Activated T-helper 2 cell treated with anti-CD3 and anti-CD28 coated beads, Interferon-gamma antibody, Interleukin-2, Interleukin-4, amounts not matched to agents 10 μg/mL and 5 μg/mL and 100 μg/mL, durations not matched to agents 14 hours and 24 hours and 36 hours (primary cell): ENCODE measurements at places on chromosomes 2 and 18. TPM values are rescaled to one million over a fixed set of nuclear protein-coding genes. Genes with fewer than 3 reads are reported as not detected.

The ATF2 gene
- 64.0 and 65.9 TPM in 2 replicates for total RNA-seq

GRCh38 chr2:140747665-140748064, 1383.2 kb downstream of the LRP1B start:
- no peak for DNase-seq

DNA sequence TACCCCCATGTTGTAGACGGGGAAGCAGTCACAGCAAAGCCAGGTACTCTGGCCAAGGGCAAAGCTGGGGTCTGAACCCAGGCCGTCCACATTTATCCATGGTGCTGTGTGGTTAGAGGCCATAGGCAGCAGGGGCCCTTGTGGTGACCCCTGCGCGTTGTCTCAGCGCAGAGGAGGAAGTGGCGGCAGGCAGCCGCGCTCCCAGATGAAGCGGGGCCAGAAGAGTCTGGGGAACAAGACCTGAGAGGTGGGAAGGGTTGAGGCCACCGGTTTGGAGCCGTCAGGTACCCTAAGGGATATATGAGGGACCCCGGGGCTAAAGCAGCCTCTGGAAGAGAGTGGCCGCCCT, 770 bp downstream of the ZNF396 start:
- DNase-seq, result no peak

The IL1R1 gene
- total RNA-seq, result 0.48 and 0.52 TPM in 2 replicates

DNA sequence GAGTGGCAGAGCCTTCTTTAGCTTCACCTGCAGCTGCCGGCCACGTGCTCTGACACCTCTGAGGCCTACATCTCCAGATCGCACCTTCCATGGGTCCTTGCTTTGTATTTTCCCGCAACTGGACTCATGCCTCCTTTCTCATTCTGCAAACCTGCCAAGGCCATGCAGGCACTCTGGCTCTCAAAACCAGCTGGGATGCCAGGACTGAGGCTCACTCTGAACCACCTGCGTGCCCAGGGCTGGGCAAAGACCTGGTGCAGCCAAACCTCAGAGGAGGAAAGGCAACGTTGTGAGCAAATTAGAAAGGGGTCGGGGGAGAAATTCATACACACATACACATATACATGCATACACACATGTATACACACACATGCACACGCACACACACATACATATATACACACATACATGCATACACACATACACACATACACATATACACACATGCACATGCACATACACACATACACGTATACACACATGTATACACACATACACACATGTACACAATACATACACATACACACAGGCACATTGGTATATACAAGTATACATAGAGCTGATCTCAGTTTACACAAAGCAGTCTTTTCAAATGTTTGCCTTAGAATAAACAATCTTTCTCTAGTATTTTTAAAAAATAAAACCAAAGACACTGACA, 125.2 kb downstream of the RTP5 start:
- DNase-seq, result no peak

DNA sequence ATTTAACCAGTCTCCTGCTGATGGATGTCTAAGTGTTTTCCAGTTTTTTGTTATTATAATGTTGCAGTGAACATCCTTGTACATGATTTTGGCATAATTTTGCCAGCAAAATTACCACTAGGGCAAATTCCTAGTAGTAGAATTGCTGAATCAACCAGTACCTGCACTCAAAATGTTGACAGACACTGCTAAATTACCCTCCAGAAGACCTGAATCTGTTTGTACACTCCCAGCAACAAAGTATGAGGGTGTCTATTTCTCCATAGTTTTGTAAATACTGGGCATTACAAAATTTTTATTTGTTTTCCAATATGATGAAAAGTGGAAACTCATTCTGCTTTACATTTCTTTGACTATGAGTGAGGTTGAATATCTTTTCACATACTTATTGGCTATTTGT, 11.2 kb upstream of the MAT2A start:
- DNase-seq, result no peak

DNA sequence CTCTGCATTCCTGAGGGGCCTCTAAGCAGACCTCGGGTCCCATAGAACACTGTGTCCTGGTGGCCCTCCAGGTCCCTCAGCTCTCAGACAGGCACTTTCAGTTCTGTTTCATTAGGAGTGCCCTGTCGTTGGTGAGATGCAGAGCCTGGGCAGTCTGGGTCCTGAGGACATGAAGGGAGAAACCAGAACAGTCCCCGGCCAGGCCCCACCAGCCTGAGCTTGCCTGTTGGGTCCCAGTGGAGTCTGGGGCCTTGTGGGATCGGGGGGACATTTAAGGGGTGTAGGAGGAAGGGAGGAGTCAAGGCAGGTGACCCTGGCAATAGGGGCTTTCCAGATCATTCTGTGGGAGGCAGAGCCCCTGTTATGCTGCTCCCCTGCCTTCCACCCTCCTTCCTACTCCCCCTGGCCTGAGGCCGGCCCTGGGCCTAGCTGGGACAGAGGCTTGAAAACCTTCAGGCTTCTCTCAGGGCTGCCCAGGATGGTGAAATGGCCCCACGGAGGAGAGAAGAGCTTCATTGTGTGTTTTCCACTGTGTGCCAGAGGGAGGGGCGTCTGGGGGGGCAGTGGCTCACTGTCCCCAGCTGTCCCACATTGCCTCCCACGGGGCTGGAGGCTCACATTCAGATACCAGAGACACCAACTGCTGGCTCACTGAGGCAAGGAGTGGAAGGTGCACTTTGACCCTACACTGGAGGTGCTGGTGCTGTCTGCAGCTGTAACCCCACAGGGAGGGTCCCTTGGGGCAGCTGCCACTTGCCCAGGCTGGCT, 26.6 kb upstream of the CATIP start:
- DNase-seq, result no peak

The UGT1A3 gene
- not detected in 2 replicates for total RNA-seq

- DNase-seq, result no peak
Observed at GRCh38 chr2:112572005-112572404, 12.4 kb upstream of the CHCHD5 start.

- no peak for DNase-seq
Observed at GRCh38 chr18:11946756-11947155, 34.6 kb upstream of the IMPA2 start.

The EGR4 gene
- 0.46 and 0.53 TPM in 2 replicates for total RNA-seq

The CNDP1 gene
- total RNA-seq, result 0.09 TPM in 2 replicates

DNA sequence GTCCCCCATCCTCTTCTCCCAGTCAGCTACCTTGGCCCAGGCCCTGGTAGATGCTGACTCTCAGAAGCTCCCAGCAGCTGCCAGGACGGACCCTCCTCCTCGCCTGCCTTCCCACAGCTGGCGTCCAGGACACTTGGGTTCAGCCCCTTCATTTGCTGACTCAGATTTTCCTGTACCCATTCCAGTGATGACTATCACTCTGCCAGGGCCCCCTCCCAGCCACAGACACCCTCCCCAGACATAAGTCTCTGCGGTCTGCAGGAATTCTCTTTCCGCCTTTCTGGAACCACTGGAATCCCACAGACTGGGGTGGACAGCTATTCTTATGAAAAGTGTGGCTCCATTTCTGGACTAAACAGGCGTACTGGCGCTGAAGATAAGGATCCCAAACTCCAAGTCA, 260.3 kb upstream of the EPAS1 start:
- no peak for DNase-seq

DNA sequence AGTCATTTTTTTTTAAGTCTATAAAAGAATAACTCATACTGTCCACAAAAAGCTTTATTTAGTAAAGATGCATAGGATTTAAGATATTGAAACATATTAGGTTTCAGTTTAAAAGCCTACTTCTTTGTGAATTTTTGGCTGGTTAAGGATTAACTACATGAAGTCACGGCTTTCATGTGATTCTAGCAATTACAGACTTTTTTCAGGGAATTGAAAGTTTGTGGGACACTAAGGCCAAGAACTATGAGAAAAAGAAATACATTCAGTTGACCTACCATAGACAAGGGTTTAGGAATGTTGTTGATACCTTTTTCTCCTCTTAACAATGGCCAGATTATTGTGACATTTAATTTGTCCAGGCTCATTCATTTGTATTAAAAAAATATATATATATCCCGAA, 109.3 kb downstream of the MEIS1 start:
- DNase-seq, result no peak

- no peak for DNase-seq
Observed at GRCh38 chr2:201122276-201122675, 6.3 kb downstream of the CFLAR start.

DNA sequence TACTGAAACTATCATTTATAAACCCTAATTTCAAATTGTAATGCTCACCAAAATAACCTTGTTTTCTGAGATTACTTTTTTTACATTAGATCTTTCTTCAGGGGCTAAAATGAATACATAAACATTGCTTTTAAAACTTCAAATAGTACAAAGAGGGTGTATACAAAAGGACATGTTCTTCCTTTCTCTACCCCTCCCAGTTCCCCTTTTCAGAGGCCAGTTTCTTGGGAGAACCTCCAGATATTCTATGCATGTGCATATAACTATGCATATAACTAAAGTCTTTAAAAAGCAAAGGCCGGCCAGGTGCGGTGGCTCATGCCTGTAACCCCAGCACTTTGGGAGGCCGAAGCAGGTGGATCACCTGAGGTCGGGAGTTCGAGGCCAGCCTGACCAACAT, 10.6 kb upstream of the FAM117B start:
- DNase-seq, result no peak

GRCh38 chr2:36294316-36294721, 61.3 kb upstream of the CRIM1 start:
- no peak for DNase-seq

DNA sequence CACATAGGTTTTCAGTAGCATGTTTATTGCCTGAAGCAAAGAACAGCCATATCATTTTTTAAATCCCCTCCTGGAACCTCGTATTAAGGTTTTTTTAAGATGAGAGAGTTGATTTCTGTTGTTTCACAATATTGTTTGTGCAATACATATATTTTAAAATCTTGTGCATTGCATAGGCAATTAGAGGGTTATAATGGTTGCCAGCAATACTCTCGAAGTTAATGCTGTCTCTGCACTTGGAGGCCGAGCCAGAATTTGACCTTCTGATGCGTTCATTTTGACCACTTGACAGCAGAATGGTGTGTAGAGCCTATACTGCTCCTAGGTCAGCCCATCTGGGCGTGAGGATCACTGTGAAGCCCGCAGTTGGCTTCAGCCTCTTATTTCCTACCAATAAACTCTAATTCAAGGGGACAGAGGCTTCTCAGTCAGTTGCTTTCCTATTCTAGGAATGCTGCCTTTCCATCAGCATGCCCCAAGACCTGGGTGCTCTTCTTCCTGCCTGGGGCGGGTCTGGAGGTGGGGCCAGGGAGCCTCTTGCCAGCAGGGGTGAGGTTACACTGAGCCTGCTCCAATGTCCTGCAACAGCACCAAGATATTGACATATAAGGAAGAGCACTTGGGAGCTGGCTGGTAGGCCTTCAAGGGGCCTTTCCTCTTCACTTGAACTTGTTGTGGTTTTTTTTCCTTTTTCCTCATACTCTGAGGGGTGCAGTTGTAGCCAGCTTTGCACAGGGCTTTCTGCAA, 91.4 kb upstream of the BCL2L11 start:
- no peak for DNase-seq

GRCh38 chr2:222241128-222241870, 57.5 kb downstream of the PAX3 start:
- DNase-seq, result no peak

GRCh38 chr2:156581280-156581679, 145.1 kb downstream of the GPD2 start:
- DNase-seq, result no peak

GRCh38 chr2:227052879-227053278, 111.1 kb downstream of the COL4A4 start:
- DNase-seq, result no peak

GRCh38 chr2:1283020-1283801, 130.1 kb upstream of the TPO start:
- no peak for DNase-seq

DNA sequence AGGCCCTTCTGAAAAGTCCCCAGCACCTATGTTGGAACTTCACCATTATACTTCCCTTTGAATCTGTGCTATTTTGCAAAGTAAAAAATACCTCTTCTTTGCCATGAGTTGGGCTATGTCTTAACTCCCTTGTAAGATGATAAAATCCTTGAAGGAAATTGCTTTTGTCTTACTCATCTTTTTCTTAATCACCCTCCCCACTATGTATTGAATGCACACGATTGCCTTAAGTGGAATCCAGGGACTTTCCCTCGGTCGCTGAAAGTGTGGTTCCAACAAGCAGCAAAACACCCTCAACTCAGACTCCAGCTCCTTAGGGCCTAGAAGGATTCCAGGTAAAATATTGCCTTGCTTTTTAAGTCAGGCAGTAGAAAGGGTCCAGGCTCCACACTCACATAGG, 173.2 kb upstream of the ARL4C start:
- DNase-seq, result no peak

GRCh38 chr2:151380580-151381235, 23.3 kb downstream of the TNFAIP6 start:
- DNase-seq, result no peak

GRCh38 chr2:121086450-121086849, 198.6 kb downstream of the TFCP2L1 start:
- DNase-seq, result no peak

DNA sequence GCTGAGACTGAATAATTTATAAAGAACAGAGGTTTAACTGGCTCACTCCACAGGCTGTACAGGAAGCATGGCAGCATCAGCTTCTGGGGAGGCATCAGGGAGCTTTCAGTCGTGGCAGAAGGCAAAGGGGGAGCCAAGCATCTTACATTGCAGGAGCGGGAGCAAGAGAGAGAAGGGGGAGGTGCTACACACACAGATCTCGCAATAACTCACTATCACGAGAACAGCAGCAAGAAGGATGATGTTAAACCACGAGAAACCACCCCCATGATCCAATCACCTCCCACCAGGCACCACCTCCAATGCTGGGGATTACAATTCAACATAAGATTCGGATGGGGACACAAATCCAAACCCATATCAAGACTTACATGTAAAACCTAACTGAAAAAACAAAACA, 17.8 kb upstream of the MATN3 start:
- no peak for DNase-seq

The SERPINB13 gene
- not detected in 2 replicates for total RNA-seq

DNA sequence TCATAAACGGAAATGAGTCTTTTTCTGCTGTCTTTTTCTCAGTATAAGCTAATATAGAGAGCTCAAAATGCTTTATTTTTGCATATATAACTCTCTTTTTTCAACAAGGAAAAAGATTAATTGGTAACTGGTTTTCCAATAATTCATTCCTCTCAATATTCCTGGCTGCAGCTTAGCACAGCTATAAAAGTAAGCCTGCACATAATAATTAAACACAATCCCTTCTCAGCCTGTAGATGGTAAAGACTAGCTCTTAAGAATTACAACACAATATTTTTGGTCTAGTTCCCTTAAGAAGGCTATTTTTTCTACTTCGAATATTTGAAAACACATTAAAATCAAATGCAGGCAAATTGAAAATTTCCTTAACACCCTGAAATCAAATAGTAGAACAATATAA, 258.0 kb downstream of the DOK6 start:
- no peak for DNase-seq

- no peak for DNase-seq
Observed at GRCh38 chr18:54163453-54163852, 61.0 kb downstream of the MBD2 start.

The TAF1B gene
- total RNA-seq, result 29.3 and 32.4 TPM in 2 replicates

GRCh38 chr2:39154944-39155343, 34.1 kb upstream of the SOS1 start:
- no peak for DNase-seq

- no peak for DNase-seq
Observed at GRCh38 chr2:106020032-106020431, 174.1 kb downstream of the UXS1 start.

- DNase-seq, result no peak
Observed at GRCh38 chr2:8922431-8922830, 81.1 kb downstream of the MBOAT2 start.

The TTC32 gene
- 14.8 TPM in 2 replicates for total RNA-seq

GRCh38 chr2:75729861-75730260, 19.1 kb upstream of the GCFC2 start:
- DNase-seq, result no peak

GRCh38 chr2:226273440-226273839, 526.2 kb downstream of the IRS1 start:
- DNase-seq, result no peak
